ENCODE measurements at places on chromosomes 2 and 18. TPM values are rescaled to one million over a fixed set of nuclear protein-coding genes. Genes with fewer than 3 reads are reported as not detected.

MLPH gene
- 4.3 TPM for polyA plus RNA-seq

SPIRE1 gene
- 31.1 TPM for polyA plus RNA-seq

WNT10A gene
- 0.67 TPM for polyA plus RNA-seq

RTP5 gene
- polyA plus RNA-seq: not detected

GBX2 gene
- 0.64 TPM for polyA plus RNA-seq

SKA1 gene
- polyA plus RNA-seq: 7.7 TPM

SH3RF3 gene
- 5.2 TPM for polyA plus RNA-seq

DUSP2 gene
- polyA plus RNA-seq: 2.9 TPM

NEMP2 gene
- polyA plus RNA-seq: 13.6 TPM

RBKS gene
- 9.1 TPM for polyA plus RNA-seq

VIT gene
- 0.23 TPM for polyA plus RNA-seq

NOP58 gene
- polyA plus RNA-seq: 132 TPM

FTCDNL1 gene
- 1.2 TPM for polyA plus RNA-seq

CROCC2 gene
- 0.07 TPM for polyA plus RNA-seq

NEB gene
- 22.1 TPM for polyA plus RNA-seq

KLHL41 gene
- polyA plus RNA-seq: 1.2 TPM

ASTL gene
- 0.20 TPM for polyA plus RNA-seq

NOL4 gene
- polyA plus RNA-seq: 2.6 TPM

PPP1R1C gene
- polyA plus RNA-seq: 3.1 TPM

RAB6C gene
- 0.44 TPM for polyA plus RNA-seq

TRAPPC8 gene
- 54.8 TPM for polyA plus RNA-seq

COL4A4 gene
- polyA plus RNA-seq: 56.0 TPM

SLC16A14 gene
- 9.3 TPM for polyA plus RNA-seq

POTEC gene
- 0.08 TPM for polyA plus RNA-seq

MAL gene
- polyA plus RNA-seq: 279 TPM

TMEM185B gene
- polyA plus RNA-seq: 25.9 TPM

GRB14 gene
- polyA plus RNA-seq: 43.9 TPM

MYO5B gene
- 27.1 TPM for polyA plus RNA-seq

KCNK3 gene
- polyA plus RNA-seq: 1.3 TPM

SNTG2 gene
- polyA plus RNA-seq: 2.9 TPM

DPYSL5 gene
- polyA plus RNA-seq: 4.4 TPM

INHA gene
- polyA plus RNA-seq: 5.1 TPM

NGEF gene
- polyA plus RNA-seq: 2.1 TPM

C1GALT1C1L gene
- 5.0 TPM for polyA plus RNA-seq

GEN1 gene
- 11.9 TPM for polyA plus RNA-seq

CCDC85A gene
- 2.0 TPM for polyA plus RNA-seq

TMEM169 gene
- polyA plus RNA-seq: 13.6 TPM

DLX2 gene
- not detected for polyA plus RNA-seq

Data from renal cortex interstitium (tissue), 15 donors.